ENCODE measurements at places on chromosomes 12 and 14. TPM values are rescaled to one million over a fixed set of nuclear protein-coding genes. Genes with fewer than 3 reads are reported as not detected.

The SCAF11 gene
- 92.0 TPM for total RNA-seq

The CMA1 gene
- total RNA-seq = not detected

The ZC3H14 gene
- total RNA-seq = 58.2 TPM

The PLXNC1 gene
- not detected for total RNA-seq

The CELA1 gene
- not detected for total RNA-seq

The CCDC59 gene
- total RNA-seq = 70.1 TPM

The DDX51 gene
- 26.7 TPM for total RNA-seq

The P2RX7 gene
- total RNA-seq = 6.0 TPM
